ENCODE measurements at places on chromosomes 3 and 15.

GRCh38 chr3:100149713-100150415 lies 35.6 kb upstream of the FILIP1L start:
- DNase-seq: no peak

GRCh38 chr15:100941536-100941935 lies 22.4 kb downstream of the LRRK1 start:
- no peak for DNase-seq

- DNase-seq: no peak
These were observed 156.0 kb downstream of the PLD1 start for GRCh38 chr3:171654326-171654725.

- no peak for DNase-seq
These were observed 115.8 kb downstream of the ADAMTS9 start for GRCh38 chr3:64571982-64572381.
